ENCODE measurements at places on chromosomes 5 and 9.

- no peak for DNase-seq
Observed at GRCh38 chr5:137761566-137761965, 7.4 kb upstream of the HNRNPA0 start.

DNA sequence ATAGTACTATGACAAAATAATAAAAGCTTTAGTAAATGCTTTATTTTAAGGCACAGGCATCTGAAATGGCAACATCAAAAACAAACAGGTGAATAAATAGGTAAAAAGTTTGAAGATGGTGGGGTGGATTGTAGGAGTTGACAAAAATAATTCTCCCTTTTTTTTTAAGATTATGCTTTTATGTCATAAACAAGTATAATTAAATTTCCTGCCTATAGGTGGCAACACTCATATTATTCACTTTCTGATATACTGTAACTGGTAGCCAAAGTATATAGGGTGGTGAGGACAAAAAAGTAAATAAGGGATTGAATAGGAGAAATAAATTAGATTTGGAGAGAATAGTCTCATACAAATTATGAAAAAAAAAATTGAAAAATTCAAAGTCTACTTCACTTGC lies 120.0 kb upstream of the ACOT12 start:
- no peak for DNase-seq

DNA sequence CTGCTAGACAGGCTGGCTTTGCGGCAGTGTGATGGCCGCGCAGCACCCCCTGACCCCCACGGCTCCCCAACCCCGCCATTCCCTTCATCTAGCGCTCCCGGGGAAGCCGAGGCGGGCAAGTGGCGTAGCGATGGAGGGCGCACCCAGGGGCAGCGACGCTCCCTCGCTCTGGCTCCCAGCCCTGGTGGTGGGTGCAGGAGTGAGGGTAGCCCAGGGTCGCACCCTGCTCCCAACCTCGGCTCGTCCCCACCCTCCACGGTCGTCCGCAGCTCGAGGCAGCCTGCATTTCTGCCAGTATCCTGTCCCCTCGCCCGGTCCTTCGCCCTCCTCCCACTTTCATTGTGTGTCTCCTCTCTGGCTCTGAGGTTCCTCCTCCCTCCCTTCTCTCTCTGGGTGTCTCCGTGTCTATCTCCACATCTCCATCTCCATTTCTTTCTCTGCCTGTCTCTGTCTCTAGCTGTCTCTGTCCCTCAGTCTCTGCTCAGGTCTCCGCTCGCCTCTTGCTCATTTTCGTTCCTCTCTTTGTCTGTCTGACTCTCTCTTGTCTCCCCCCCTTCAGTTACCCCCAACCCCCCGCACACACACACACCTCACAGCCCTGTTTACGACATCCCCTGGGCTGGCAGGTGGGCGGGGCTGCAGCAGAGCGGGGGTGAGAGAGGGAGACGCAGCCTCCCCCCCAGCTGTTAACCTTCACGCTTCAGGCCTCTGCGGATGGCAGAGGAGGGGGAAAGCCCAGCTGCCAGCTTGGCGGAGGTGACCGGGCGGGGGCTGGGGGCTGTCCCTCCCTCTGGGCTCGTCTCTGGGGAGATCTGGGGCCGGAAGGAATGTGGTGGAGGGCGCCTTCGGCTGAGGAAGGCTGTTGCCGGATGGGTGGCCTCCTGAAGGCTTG lies 48.7 kb upstream of the PSD2 start:
- peak; percentile 81 for DNase-seq

DNA sequence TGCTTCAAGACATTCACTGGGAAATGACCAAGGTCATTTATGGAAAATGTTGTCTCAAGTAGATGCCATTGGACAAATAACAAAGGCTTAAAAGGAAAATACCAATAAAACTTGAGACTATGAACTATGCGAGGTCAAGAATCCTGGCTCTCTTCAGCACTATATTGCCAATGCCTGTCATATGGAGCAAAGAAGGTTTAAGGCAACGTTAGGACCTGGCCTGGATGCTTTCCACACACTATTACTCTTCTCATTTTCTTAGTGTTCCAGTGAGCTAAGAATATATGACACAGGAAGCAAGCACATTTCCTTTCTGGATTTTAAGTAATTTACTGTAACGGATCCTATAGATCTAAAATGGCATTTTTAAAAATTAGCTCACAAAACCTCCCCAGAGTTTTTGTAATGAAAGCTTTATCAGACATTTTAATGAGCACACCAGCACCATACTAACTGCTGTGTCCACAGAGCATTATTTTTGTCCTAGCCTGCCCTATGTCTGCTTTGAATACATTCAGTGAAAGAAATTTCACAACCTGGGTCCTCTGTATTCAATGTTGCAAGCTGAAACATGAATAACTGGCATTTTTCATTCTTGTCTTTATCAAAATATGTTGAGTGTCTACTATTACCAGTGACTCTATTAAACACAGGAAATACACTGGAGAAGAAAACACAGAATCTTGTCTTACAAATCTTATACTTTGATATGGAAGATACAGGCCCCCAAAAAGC lies 315.6 kb downstream of the CETN3 start:
- DNase-seq = no peak

GRCh38 chr9:84874022-84874421 lies 204.5 kb downstream of the NTRK2 start:
- DNase-seq = no peak

GRCh38 chr5:61534481-61535267 lies 202.6 kb downstream of the ZSWIM6 start:
- no peak for DNase-seq

GRCh38 chr5:162393534-162393933 lies 326.0 kb downstream of the GABRG2 start:
- DNase-seq = no peak

GRCh38 chr9:4242239-4242638 lies 57.6 kb downstream of the GLIS3 start:
- no peak for DNase-seq

DNA sequence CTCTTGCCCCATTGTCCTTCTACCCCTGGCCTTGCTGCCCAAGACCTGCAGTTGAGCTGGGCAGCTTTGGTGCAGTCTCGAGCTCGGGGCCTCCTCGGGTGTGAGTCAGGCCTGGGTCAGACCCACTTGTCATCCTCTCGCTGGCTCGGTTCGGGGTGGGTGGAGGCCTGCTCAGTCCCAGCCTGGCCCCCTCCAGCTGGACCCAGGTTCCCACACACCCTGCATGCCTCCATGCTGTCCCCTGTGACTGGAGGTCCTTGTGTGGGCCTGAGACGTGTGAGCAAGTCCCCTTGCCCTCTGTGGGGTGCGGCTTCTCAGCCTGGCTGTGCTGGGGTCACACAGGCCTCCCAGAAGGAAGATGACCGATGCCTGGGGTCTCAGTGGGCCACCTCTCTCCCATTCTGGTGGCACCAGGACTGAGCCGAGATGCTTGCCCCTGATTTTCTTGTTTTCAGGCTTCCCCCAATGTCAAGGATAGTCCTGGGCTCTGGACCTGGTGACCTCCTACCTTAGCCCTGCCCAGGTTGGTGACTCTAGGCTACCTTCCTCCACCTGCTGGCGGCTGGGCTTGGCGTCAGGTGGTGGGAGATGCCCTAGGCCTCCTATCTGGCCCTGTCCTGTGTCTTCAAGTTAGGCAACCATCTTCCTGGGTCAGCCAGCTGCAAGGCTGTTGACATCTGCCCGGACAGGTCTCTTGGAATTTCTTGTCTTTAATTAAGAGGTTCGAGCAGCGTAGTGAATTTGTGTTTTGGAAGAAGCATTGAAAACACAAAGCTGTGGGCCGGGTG lies 15.1 kb downstream of the WNK2 start:
- DNase-seq = no peak

All from activated CD4-positive, alpha-beta T cell treated with anti-CD3 and anti-CD28 coated beads for 4 hours (primary cell).